ENCODE measurements at places on chromosomes 6 and 20.

GRCh38 chr6:34205466-34205865, 31.2 kb upstream of the HMGA1 start:
- DNase-seq, result no peak

DNA sequence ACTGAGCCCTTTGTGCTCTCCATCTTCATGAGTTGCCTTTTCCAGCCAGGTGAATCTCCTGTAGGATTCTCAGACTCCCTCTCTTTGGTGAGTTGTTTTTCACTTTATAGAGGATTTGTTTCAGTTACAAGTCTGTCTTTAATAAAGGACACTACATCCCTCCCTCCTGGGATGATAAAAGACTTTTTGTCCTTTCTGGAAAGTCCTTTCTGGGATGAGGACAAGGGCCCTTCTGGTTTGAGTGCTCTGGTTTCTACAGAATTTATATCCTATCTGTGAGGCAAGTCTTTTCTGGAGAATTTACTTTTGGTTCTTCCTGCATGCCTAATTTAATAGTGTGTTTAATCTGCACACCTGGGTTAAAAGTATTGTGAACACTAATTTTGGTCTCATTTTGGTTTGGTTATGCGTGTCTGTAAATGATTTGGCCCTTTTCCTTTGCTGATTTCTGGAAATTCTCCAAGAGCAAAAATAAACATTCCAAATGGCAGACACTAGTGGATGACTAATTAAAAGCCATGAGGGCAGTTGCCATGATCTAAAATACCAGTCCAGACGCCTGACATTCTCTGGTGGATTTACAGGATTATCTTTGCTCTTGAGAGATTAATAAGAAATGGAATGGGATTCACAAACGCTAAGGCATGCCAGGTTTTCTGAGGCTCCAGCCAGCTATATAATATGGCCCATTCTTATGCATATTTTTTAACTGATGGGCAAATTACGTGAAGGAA, 44.8 kb downstream of the TCP11 start:
- DNase-seq, result no peak

GRCh38 chr6:16334671-16335070, 96.3 kb downstream of the GMPR start:
- DNase-seq, result no peak

GRCh38 chr20:41234041-41234440, 83.5 kb downstream of the ZHX3 start:
- DNase-seq, result no peak

DNA sequence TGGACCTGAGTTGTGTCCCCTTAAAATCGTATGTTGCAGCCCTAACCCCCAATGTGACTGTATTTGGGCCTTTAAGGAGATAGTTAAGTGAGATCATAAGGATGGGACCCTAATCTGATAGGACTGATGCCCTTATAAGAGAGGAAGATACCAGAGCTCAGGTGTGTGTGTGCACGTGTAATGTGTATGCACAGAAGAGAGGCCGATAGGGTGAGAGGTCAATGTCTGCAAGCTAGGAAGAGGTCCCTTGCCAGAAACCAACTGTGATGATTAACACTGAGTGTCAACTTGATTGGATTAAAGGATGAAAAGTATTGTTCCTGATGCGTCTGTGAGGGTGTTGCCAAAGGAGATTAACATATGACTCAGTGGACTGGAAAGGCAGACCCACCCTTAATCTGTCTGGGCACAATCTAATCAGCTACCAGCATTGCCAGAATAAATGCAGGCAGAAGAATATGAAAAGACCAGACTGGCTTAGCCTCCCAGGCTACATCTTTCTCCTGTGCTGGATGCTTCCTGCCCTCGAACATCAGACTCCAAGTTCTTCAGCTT, 299.8 kb downstream of the LRFN2 start:
- no peak for DNase-seq

DNA sequence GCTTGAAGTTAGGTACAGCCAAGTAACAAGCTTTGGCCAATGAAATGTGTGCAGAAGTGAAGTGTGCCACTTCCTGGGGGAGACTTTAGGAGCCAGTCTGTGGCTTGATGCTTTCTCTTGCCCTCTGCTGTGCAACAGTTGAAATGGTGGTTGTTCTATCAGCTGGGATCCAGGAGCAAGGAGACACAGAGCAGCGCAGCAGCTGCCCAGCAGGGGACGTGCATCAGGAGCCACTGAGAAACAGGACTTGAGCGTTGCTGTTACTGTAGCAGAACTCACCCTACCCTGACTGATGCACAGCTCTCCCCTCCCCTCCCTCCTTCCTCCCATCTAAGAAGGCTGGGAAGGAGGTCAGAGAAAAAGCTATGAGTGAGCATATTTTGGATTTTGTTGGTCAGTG, 18.9 kb upstream of the CCN5 start:
- DNase-seq, result no peak

All from T-helper 1 cell (primary cell).